ENCODE measurements at places on chromosomes 6 and 20.

GRCh38 chr20:35277127-35277526 lies 795 bp downstream of the MMP24OS start:
- no peak for DNase-seq

GRCh38 chr20:20755231-20755630 lies 42.8 kb upstream of the RALGAPA2 start:
- DNase-seq: peak; percentile 56

DNA sequence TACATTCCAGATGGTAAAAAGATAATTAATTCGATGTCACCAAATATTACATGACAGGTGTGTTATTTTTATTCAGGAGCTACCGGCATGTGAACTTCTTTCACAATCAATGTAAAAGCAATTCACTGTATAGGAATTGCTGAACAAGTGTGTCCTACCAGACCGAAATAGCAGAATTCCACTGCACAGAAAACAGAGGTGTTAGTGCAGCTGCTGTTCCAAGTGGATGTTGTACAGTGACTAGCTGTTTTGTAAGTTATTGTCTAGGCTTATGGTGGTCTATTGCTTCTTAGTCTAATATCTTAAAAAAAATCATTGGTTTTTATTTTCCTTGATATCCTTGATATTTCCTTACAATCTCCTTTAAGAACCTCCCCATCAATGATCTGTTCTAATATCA lies 107.4 kb downstream of the COL19A1 start:
- no peak for DNase-seq

- no peak for DNase-seq
Observed at GRCh38 chr6:45420083-45420908, 42.6 kb upstream of the SUPT3H start.

DNA sequence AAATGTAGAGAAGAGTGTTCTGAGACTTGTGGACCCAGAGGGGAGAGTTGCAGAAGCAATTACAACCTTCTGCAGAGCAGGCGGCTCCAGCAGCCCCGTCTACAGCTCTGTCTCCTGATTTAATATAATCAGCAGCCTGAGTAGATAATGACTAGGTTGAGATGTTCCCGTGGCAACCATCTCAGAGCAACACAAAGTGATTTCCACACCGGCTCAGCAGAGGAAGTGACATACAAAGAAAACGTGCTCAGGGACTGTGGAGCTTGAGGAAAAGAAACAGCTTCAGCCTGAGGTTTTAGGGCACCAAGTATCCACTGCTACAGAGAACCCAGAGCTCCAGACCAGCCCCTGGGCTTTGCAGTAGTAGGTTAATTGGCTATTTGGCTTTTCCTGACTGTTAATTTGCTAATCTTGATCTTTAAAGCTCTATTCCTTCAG lies 136.4 kb downstream of the MTFR2 start:
- peak; percentile 67 for DNase-seq

DNA sequence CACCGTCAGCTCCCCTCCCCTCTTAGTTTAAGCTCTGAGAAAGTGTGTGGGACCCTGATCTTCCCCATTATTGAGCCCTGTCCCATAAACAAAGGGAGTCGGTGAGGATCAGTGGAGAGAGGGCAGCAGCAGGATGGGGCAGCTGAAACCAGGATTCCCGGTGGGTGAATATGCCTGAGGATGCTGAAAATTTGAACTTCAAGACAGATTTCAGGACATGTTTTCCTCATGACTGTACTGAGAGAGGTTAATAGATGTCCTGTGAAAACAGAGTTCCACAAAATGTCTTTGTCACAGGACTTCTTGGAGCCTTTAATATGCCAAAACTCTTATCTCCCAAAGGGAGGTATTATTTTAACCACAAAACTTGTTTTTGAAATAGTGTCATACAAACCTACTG lies 53.5 kb upstream of the SLC22A16 start:
- no peak for DNase-seq

DNA sequence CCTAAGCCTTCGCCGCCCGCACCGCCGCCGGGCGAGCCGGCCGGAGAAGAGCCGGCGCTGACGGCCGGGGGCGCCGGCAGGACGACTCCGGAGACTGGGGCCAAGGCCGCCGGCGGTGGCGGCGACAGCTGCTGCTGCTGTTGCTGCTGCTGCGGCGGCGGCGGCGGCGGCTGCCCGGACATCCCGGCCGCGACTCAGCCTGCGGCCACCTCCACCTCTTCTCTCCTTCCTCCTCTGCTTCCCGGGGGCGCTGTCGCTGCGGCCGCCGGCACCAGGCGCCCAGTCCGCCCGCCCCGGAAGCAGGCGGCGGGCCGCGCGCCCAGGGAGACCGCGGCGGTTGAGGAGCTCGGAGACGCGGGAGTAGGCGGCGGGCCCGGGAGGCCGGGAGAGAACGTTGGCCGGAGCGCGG lies 307 bp downstream of the RANBP9 start:
- peak; percentile 89 for DNase-seq

DNA sequence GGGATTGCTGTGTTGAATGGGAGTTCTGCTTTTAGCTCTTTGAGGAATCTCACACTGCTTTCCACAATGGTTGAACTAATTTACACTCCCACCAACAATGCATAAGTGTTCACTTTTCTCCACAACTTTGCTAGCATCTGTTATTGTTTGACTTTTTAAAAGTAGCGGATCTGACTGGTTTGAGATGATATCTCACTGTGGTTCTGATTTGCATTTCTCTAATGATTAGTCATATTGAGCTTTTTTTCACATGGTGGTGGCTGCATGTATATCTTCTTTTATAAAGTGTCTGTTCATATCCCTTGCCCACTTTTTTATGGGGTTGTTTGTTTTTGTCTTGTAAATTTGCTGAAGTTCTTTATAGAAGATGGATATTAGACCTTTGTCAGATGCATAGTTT lies 588.3 kb upstream of the ADGRB3 start:
- DNase-seq: no peak

DNA sequence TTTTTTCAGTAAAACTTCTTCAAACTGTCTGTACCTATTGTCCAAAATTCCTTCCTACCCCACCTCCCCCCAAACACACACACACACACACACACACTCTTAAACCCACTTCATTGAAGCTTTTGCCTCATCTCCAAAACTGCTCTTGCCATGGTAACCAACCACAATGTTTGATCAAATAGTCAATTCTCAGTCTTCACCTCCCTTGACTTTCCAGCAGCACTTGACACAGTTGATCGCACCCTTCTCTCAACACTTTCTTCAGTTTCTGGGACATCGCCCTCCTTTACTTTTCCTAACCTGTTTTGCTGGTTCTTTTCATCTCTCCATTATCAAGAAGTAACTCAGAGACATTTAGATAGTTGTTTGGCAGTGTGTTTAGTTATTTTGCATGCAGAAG lies 71.5 kb upstream of the COL21A1 start:
- no peak for DNase-seq

DNA sequence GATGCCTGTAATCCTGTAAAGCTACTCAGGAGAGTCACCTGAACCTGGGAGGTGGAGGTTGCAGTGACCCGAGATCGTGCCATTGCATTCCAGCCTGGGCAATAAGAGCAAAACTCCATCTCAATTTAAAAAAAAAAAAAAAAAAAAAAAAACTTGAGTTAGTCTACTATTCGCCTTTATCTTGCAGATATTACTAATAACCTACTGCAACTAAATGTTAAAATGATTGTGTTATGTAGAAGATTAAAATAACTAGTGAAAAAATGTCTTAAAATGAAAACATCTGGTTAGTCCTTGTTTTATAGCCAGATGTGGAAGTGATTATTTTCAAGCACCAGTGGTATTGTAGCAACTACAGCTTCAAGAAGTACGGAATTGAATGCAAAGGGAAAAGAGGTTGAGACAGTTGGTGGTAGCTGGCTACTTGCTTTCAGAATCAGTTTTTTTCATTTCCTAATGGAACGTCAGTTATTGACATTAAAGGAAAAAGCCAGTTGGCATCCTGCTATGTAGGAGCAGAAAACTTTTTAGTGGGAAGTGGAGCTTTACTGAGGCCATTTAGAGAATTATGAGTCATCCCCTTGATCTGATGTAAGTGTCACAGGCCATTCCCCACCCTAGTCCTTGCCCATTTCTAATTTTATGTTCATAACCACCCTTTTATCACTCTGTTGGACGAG lies 43.8 kb upstream of the DYNLRB1 start:
- no peak for DNase-seq

DNA sequence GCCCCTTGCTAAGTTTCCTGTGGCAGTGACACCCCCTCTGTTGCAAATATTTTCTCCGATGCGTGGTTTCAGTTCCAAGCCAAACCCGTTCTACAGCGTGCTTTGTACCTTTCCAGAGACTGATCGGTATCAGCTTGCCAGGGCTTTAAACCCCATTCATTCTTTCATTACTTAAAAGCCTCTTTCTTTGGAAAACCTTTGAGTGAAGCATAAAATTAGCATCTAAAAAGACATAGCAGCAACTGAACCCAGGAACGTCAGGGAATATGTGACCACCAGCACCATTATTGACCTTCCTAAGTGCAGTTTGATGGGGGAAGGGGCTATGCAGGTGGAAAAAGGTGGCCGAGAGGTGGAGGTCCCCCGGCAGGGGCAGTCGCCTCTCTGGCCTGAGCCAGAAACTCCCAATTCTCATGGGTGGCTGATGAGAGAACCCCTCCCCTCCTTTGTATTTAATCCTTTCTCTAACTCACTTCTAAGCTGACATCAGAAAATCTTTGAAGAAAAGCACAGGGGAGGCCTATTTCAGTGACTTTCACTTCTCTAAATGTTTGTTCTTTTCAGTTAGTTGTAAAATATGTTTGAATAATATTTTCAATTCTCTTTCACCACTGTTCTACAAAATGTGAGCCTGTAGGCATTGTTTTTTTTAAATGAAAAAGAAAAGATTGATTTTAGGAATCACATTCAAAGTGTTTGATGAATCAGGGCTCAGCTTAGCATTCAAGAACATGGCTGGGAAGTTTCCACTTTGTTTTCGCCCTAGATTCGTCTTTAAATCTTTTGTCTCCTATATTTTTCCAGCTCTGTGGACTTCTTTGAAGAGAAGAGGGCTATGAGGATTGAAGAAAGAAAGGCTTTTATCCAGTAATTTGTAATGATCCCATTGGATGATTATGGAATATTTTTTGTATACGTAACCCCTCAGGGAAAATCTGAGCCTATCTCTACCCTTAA lies 89.2 kb downstream of the RSPH3 start:
- DNase-seq: no peak

- DNase-seq: peak; percentile 90
Observed at GRCh38 chr20:43938932-43939761, 24.5 kb downstream of the TOX2 start.

- no peak for DNase-seq
Observed at GRCh38 chr6:163369141-163369540, 45.4 kb upstream of the QKI start.

- DNase-seq: no peak
Observed at GRCh38 chr6:7114744-7115458, 7.1 kb downstream of the RREB1 start.

DNA sequence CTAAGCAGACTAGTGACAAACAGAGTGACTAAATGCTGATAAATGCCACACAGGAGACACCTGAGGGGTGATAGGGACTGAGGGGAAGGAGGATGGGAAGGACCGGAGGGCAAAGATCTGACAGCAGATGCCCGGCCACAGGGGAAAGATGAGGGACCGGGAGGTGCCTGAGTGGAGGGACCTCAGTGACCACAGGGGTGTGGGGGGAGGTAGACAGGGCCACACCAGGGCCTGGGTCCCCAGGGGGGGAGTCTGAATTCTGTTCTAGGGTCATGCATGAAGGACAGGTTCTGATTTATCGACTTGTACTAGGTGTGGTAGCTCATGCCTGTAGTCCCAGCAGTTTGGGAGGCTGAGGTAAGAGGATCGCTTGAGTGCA lies 6.9 kb downstream of the BCAS4 start:
- DNase-seq: no peak

DNA sequence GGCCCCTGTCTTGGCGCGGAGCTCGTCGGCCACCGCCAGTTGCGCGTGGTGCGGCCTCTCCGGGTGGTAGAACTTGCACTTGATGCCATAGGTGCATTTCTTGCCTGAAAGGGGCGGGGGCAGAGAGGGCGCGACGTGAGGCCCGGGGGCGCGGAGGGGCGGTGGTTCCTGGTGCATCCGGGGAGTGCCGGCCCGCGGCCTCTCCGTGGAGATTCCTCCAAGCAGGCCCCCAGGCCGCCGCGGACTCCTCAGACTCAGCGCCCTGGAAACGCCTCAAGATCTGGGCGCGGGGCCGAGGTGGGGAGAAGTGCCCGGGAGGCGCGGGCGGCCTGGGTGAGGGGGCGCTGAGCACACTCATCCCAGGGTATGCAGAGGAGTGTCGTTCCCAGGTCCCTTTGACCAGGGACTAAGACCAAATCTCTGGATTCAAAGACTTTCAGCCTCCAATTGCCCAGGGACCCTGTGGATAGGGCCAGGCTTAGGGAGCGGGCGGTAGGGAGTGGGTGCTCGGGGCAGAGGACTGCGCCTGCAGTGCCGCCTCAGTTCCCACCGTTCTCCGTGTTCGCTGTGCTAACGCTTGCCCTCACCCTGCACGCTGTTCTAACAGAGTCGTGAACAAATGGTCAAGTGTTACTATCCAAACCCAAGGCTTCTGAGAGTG lies 33.3 kb downstream of the ZC3H12D start:
- no peak for DNase-seq

GRCh38 chr20:32184961-32185603 lies 22.5 kb downstream of the PLAGL2 start:
- DNase-seq: no peak

GRCh38 chr6:54273214-54273820 lies 34.9 kb upstream of the TINAG start:
- DNase-seq: no peak

- DNase-seq: no peak
Observed at GRCh38 chr20:61072398-61072797, 179.7 kb upstream of the CDH4 start.

GRCh38 chr20:1995531-1996310 lies 1.9 kb upstream of the PDYN start:
- DNase-seq: no peak

- no peak for DNase-seq
Observed at GRCh38 chr6:145483191-145483996, 251.9 kb downstream of the EPM2A start.

DNA sequence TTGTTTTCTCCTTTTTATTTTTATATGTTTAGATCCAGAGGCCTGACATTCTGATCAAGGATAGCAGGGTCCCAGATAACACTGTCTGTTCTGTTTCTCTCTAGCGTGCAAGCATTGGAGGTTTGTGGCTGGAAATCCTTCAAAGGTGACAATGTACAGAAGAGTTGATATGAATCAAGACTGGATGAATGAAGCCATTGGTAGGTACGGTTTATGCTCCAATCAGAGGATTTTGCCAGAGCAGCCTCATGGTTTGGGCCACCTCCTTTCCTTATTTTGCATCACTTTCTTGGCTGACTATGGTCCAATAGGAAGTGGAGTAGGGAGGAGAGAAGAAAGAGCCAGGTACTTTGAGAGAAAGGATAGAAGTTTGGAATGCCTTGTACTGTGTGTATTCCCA lies 484.8 kb upstream of the JAG1 start:
- DNase-seq: no peak

- no peak for DNase-seq
Observed at GRCh38 chr6:28282926-28283325, 1.6 kb downstream of the PGBD1 start.

- no peak for DNase-seq
Observed at GRCh38 chr20:47222468-47223119, 133.9 kb downstream of the ZMYND8 start.

Data from AML-193 (cell line).